ENCODE measurements at places on chromosomes 5 and 9.
A peak's percentile ranks its signal among the peaks of the same experiment; 100 is the strongest.

DNA sequence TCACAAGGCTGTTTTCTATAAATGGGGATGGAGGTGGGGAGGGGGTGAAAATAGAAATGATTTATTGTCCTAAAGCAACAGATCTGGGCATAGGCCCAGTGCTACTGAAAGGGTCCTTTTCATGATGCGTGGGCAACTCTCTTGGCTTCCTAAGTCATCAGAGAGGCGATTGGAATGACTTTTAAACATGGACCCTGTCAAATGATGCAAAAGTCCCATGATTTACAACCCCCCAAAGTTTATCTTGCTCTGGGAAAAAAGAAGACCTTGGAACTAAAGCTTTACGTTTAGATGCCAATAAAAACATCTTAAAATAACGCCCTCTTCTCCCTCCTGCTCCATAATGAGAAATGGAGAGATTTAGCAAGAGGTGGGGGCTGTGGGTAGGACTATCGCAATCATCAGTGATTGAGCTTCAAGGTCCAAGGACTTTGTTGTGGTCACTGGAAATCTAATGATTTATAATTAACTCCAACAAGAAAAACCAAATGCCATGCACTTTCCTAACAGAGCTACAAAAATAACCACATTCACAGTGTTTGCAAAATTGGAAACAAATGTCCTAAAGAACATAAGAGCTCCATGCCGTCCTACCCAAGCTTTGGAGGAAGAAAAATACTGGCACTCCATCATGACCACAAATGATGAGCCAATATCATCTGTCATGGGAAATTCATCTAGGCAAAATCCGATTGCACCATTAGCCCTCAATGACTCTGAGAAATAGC lies 167.5 kb upstream of the CLINT1 start:
- no peak for DNase-seq

- DNase-seq, result no peak
These were observed 19.4 kb downstream of the ENHO start for GRCh38 chr9:34503406-34503805.

GRCh38 chr9:17425384-17425783 lies 153.5 kb upstream of the SH3GL2 start:
- no peak for DNase-seq

GRCh38 chr5:134411546-134412266 lies at the start of gene CDKN2AIPNL:
CDKN2AIPNL (minus strand) TSS chr5:134411881; CDS start chr5:134411854, 27 bp downstream.
- DNase-seq, result peak; percentile 83

GRCh38 chr5:141465351-141465750 lies 10.4 kb upstream of the PCDHGC3 start:
- DNase-seq, result no peak

GRCh38 chr9:113564498-113565237 lies 101.1 kb downstream of the RGS3 start:
- no peak for DNase-seq

GRCh38 chr9:117757561-117758190 lies 53.5 kb downstream of the TLR4 start:
- DNase-seq, result no peak

GRCh38 chr9:130513078-130513477 lies 66.3 kb upstream of the FUBP3 start:
- no peak for DNase-seq

- DNase-seq, result no peak
These were observed 282.0 kb downstream of the PRELID2 start for GRCh38 chr5:145553177-145553576.

DNA sequence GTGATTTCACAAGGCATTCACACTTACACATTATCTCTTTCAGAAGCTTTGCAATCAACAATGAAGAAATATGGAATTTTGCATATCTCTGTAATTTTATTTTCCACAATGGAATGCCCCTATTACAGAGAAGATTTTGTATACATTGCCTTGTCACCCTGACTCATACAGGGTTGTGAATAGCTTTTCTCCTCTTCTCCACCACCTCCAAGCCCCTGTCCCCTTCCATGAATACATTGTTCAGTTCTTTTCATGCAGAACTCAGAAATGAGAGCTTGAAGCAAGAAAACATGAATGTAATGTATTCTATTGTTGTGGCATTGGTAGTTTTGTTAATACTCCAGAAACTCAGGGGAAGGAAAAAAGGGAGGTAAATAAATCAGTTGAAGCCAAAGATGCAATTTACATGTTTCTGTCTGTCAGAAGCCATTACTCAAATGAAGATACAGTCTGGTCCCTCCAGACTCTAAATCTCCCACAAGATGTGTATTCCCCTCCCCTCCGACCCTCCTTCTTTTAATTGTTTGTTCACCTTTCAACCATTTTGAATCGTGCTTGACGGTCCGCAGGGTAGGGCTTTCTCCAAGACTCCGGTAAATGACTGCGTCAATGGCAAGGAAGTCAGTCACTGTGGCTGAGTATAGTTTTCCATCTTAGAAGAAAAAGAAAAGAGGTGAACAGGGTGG lies 86.1 kb downstream of the SEMA6A start:
- DNase-seq, result no peak

DNA sequence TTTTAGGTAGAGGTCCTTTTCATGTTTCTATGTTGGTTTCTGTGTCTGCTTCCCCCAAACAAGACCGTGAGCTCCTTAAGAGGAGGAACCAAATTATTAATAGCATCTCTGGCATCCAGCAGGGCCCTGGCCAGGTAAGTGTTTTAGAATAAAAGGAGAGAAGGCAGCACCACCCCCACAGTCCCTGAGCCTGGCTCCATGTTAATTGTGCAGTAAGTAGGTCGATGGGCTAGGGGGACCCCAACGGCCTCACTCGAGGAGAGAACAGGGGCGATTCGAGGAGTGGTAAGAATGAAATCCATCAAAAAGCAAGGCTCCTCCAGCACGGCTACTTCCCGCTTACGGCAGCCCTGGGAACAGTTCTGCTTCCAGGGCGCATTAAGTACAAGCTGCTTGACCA lies 67.0 kb downstream of the GABBR2 start:
- no peak for DNase-seq

- DNase-seq, result no peak
These were observed 227.2 kb downstream of the RAB3C start for GRCh38 chr5:58810086-58810485.

Measured in central memory CD8-positive, alpha-beta T cell (primary cell).